ENCODE measurements at places on chromosomes 16 and 17.

- DNase-seq: no peak
These were observed 43.7 kb downstream of the GOSR1 start for GRCh38 chr17:30520882-30521281.

DNA sequence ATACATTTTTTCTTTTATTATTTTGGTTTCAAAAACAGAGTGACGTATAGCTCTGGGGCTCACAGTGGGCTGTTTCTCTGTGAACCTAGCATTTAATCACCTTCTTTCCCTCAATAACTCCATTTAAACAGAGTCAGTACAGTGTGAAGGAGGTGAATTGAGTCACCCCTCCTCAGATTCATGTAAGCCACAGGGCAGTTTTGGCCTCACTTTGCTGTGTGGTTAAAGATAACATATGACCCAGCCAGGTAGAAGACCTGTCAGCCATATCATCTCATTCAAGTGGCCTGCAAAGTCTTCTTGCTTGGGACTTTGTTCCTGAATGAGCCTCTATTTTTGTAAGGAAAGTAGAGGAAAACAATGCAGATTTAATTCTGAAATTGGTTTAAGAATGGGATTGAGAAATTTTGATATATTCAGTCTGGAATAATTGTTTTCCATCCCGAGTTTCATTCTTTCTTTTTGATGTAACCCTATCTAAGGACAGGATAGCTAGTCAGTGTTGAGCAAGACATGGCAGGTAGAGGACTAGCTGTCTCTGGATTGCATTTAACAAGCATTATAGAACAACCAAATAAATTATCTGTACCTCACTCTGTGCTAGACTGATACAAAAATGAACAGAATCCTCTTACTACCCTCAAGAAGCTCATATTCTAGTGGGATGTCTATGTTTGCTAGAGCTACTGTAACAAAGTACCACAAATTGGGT, 13.1 kb downstream of the MAP2K6 start:
- DNase-seq: no peak

DNA sequence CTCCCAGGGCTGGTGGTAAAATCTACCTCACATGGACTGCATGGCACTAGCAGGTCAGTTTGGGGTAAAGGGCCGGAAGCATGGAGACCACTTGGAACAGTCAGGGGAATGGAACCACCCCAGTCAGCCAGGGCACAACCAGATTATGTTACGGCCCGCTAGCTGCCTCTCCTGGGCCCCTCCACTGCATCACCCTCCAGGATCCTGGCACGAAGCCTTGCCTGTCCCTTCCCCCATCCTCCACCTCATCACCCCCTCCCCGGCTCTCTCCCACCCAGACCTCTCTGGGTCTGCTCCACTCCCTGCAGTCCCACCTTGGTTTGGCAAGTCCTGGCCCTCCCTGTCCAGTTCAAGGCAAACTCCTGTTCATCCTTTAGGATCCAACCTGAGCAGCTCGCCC, 91.7 kb downstream of the CLEC16A start:
- no peak for DNase-seq

- no peak for DNase-seq
These were observed 117.0 kb downstream of the ZNF778 start for GRCh38 chr16:89334461-89334860.

GRCh38 chr17:65537845-65538674, 23.4 kb downstream of the AXIN2 start:
- peak; percentile 62 for DNase-seq

- DNase-seq: no peak
These were observed 89.0 kb upstream of the LHX1 start for GRCh38 chr17:36848008-36848902.

GRCh38 chr16:86243123-86243473, 267.2 kb upstream of the FOXF1 start:
- no peak for DNase-seq

GRCh38 chr16:87832137-87832527, 37.2 kb downstream of the SLC7A5 start:
- DNase-seq: no peak

- DNase-seq: no peak
These were observed 255.6 kb upstream of the SDK2 start for GRCh38 chr17:73899839-73900238.

- DNase-seq: no peak
These were observed 75.2 kb downstream of the KATNIP start for GRCh38 chr16:27625050-27625697.

DNA sequence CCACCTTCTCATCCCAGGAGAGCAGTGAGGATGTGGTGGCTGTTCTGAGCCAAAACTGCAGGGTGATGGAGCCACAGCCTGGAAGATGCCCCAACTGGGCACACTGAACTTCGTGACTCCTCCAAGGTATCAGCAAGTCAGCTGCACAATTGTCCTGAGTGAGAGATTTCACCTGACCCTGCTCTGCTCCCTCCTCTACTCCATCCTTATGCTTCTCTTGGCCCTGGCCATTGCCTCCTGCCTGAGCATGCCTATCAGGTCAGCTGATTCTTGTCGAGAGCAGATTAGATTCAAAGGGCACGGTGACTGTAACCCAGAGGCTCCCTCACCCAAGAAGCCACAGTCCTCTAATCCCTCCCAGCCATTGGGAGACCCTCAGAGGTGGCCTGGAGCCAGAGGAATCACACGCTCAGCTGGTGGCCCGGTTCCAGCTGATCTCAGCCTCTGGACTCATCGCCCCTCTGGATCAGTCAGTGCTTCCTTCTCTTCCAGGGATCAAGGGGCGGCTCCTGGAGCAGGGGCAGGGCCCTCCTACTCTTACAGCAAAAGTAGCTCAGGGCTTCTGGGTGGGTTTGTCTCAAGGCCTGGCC, 7.0 kb upstream of the CYB561 start:
- no peak for DNase-seq

DNA sequence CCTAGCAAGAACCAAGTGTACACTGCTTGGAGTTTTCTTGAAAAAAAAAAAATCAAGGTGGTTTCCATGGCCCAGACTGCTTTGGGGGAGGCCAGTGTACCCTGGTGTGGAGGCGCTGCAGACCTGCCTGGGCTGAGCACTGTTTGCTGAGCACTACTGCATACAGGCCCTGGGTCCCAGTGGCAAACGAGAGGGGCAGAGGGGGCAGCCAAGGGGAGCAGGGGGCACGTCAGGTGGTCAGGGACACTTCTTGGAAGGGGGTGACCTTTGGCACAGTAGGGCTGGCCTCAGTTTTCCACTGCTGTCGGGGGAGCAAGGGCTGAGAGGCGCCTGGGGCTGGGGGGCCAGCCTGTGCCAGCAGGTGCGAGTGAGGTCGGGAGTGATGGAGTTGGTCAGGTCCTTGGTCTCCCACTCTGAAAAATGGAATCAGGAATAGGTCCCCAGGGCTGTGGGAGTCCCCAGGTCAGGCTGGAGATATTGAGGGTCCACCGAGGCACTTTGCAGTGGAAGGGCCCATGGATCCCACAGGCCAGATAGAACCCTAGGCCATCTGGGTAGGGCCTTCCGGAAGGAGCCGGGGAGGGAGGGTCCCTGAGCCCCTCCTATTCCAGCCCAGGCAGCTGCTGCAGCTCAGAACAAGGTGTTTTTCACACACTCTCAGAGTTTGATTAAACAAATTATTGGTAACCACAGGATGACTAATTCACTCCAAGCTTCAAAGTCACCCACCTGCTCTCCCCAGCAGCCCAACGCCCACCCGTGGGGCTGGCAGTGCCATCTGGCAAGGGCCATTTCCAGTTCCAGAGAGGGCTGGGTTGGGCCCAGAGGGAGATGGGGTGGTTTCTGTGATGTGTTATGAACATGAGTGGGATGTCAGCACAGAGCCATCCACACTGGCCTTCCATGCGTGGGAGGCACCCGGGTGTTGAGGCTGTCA, 3.5 kb downstream of the ZFPM1 start:
- peak; percentile 76 for DNase-seq

DNA sequence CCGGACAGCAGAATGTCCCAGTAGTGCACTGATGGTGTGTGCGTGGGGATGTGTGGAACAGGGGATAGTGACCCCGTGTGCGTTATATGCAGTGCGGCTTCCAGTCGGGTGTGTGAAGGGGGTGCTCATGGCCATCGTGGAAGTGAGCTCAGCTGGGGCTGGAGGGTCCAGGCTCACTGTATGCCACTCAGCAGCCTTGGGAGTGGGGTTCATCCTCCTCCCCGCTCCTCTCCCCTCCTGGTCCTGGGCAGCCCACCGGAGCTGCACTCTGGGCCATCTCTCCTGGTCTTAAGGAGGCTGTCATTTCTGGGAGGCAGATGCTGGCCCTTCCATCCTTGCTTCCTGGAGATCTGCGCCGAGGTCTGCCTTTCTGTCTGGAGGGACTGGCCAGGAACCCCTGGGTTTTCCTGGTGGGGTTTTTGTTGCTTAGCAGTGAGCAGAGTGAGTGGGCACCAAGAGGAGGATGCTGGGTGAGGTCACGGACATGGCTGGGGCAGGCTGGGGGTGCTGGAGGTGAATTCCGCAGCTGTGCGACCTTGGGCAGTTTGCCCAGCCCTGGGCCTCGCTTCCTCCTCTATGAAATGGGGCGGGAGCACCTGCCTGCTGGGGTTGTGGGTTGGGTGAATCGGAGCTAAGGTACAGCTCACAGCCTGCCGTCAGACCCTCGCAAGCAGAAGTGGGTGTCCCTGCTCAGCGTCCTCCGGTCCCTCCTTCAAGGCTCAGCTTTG, 164.1 kb downstream of the SEC14L1 start:
- no peak for DNase-seq

DNA sequence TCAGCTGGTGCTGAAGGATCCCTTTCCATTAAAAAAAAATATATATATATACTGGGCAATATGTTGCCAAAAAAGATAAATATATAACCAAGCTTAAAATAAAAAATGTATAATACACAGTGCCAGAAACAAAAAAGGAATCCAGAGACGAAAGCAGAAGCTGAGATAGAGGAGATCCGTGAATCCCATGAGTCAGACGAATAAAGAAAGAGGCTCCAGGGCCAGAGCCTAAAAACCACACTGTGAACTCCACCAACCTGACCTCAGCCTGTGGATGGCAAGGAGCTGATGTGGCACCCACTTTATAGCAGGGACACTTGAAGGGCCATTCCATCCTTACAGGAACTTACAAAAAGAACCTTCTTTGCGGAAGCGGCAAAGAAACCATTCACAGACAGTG, 34.8 kb downstream of the PITPNM3 start:
- no peak for DNase-seq

DNA sequence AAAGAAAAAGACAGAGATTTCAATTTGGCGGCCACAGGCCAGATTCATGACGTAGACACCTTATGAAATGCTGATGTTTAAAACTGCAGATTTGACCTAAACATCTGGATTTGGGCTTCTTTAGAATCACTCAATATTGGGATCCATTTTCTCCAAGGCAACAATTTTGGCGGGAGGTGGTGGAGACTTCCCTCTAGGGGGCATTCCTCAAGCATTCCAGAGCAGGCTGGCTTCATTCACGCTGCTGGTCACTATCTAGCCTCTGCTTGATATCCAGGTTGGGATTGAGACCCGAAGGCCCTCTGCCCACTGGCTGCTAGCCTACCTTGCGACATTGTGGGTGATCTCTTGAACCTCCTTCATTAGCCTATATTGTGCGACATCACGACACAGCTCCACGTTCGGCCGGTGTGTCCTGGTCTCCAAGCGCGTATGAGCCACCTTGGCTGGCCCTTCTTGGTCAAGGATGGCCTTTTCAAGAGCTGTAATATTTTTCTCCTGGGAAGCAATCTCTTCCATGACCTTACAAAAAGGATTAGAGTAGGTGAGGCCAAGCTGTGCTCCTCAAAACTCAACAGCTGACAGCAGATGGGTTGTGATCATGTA, 24.5 kb downstream of the FBXO39 start:
- no peak for DNase-seq

- no peak for DNase-seq
These were observed 1.3 kb downstream of the IL34 start for GRCh38 chr16:70647441-70648359.

GRCh38 chr17:51860954-51861561, 297.5 kb downstream of the CA10 start:
- DNase-seq: no peak

DNA sequence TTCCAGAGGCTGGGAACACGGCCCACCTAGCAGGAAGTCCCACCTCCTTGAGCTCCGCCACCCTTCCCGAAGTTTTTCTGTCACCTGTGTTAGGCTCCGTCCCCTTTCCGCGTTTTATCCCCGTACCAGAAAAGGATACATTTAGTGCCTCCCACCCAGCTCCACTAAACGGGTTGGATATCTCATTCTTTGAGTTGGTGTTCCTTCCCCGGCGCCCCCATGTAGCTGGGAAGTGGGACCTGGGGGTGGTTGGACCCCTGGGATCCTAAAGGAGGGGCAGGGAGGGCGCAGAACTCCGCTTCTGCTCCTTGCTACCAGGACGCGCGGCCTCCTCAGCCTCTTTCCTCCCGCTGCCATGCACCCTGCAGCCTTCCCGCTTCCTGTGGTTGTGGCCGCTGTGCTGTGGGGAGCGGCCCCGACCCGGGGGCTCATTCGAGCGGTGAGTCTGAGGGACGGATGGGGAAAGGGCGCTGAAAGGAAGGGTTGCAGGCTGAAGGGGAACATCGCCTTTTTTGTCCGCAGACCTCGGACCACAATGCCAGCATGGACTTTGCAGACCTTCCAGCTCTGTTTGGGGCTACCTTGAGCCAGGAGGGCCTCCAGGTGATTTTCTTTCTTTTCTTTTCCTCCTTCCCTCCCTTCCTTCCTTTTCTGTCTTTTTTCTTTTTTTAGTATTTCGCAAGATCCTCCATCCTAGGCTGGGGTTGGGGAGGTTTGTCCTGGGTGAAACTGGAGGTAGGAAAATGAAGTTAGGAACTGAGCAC, 669 bp downstream of the RNF167 start:
- DNase-seq: peak; percentile 24

DNA sequence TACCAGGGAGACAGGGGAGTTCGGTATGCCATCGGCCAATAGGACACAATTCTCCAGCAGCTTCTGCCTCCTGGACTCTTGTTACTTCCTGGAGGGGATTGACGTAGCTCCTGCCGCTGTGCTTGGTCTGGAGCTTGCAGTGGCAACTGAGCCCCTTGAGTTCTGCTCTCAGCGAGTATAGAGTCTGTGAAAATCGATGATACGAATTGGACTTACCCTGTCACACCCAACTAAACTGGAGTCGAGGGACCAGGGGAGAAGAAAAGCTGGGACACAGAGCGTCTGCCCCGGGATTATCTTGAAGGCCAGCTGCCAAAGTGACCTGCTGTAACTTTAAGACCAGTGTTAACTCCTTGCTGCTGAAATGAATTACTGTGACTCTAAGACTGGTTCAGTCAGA, 22.2 kb downstream of the SEC14L1 start:
- no peak for DNase-seq

GRCh38 chr17:78355045-78355641, 4.7 kb downstream of the SOCS3 start:
- DNase-seq: no peak
